ENCODE measurements at places on chromosomes 5 and 9.
A peak's percentile ranks its signal among the peaks of the same experiment; 100 is the strongest.

- no peak for DNase-seq
Observed at GRCh38 chr5:137024044-137024443, 475.1 kb downstream of the SPOCK1 start.

DNA sequence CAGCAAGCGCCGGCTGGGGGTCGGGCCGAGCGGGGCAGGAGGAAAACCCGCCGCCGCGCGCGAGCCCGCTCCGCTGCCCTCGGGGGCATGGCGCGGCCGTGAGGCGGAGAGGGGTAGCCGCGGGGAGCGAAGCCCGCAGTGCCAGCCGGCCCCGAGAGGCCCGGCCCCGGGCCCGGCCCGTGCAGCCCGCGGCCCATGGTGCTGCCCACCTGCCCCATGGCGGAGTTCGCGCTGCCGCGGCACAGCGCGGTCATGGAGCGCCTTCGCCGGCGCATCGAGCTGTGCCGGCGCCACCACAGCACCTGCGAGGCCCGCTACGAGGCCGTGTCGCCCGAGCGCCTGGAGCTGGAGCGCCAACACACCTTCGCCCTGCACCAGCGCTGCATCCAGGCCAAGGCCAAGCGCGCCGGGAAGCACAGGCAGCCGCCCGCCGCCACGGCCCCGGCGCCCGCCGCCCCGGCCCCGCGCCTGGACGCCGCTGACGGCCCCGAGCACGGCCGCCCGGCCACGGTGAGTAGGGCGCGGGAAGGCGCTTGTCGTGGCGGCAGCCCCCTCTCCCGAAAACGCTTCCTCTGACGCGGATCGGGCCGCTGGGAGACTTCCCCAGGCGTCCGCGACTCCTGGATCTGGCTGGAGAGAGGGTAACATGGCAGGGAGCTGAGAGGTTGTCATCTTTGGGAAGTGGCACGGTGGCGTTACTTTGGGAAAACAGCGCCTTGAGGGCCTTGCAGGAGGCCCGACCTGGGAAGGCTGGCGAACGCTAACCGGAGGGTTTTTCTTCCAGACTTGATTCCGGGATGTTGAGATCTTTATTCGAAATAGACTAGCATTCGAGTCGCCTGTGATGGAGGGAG is 523 bp downstream of the MAML1 start:
- DNase-seq: peak; percentile 46

DNA sequence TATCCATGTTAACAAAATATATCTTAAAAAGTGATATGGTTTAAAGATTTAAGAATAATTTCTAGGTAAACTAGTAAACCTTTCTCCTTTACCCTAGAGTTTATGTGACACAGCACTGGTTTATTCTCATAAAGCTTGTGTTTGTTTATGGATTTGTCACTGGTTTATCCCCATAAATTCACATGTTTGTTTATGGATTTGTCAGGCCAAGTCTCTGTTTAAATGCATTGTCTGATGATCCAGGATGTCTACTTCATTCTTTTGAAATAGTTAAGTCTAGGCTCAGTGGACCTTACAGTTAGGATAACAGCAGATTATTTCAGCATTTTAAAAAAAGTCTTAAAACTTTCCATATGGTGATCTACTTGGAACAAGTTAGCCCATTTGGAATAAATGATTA is 334.0 kb downstream of the ARRDC3 start:
- no peak for DNase-seq

DNA sequence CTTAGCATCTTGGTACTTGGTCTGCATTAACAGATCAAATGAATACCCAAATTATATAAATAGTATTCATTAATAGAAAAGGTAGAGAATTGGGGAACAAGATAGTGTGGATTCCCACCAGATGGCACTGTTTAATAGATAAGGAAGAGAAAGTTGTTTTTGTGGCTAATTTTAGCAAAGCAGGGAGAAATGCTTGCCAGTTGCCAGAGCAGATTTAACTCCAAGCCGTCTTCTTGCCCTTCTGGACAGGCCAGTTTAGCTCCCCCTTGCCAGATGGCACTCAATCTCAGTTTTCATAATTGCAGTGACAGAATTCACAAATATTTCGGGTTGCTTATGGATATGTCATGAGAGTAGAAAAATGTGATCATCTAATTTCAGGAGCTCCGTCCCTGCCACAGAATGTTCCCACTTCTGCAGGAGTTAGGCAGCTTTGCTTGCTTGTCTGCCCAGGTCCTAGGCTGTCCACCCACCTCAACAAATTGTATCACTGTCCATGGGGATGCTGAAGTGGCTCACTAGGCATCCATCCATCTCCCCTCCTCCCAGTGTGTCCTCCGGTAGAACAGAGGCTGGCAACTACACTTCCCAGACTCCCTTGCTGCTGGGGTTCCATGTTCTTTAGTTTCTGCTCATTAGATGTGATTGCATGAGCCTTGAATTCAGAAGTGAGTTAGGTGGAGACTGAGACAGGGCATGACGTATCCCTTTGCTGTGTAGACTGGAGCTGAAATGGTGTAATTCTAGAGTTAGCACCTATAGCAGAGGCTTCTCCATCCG is 11.8 kb upstream of the HEXB start:
- DNase-seq: peak; percentile 56

DNA sequence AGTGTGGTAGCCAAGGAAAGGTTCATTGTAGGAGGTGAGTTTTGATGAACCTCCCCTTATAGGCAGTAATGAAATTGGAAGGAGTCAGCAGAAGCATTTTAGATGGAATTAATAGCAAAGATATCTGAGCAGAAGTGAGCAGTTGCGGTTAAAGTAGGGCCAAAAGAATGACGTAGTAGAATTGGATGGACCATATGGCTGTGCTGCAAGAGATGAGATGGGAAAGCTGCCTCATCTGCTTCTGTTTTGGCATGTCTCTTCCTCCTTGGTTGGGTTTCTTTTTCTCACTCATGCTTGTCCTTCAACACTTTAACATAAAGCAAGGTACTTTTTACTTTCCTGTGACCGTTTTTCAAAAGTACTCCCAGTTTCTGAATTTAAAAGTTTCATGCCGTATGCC is 55.8 kb downstream of the AQP7 start:
- no peak for DNase-seq

DNA sequence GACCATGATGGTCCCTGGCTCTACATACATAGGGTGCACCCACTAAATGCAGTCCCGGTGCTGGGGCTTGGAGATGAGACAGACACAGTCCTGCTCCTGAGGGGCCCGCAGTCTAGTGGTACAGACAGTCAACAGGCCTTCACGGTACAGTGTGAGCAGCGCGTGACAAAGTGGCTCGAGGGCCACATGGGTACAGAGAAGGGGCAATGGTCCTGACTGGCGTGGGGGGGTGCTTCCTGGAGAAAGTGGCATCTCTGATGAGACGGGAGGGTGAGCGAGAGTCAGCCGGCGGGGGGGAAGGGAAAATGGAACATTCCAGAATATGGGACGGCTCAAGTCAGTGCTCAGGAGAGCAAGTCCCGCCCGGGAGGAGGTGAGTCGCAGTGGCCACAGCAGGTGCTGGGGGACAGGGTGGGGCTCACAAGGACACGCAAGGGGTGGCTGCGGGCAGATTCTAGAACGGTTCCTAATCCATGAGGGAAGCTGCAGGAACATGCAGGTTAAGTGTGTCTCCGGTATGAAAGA is 38.0 kb downstream of the WHRN start:
- DNase-seq: no peak

DNA sequence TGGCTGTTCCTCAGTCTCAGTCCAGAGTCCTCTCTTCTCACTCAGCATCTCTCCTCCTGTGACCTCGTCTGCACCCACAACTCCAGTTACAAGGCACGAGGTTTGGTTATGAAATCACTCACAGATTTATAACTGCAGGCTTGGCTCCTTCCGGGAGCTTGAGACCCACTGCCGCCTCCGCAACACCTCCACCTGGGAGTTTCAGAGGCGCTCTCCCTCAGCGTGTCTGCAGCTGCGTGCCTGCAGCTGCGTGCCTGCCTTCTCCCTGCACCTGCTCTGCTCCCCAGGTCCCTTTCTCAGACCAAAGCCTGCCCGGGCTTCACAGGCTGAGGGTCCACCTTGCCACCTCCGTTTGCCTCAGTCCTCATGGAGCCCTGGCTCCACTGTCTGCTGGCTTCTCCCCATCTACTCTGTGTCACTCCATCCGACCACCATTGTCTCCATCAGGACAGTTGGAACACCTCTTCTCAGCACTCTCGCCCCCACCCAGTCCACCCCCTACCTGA is 51.5 kb downstream of the HRH2 start:
- DNase-seq: no peak

DNA sequence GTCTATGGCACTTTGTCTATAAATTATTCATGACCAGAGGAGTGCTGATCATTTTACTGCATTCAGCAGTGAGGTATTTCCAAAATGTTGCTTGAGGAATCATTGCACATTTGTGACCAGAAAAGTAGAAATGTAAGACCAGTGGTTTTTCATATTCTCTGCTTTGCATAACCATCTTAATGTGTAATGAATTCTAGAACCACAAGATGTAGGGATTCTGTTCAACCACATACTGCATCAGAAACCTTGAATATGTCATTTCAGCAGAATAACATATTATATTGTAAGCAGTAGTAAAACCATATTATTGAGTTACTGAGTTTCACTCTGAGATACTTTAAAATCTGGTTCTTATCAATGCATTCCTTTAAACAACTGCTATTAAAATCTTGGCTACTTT is 1243.4 kb downstream of the MAT2B start:
- no peak for DNase-seq

GRCh38 chr9:138044485-138045383 is 167.2 kb downstream of the CACNA1B start:
- no peak for DNase-seq

DNA sequence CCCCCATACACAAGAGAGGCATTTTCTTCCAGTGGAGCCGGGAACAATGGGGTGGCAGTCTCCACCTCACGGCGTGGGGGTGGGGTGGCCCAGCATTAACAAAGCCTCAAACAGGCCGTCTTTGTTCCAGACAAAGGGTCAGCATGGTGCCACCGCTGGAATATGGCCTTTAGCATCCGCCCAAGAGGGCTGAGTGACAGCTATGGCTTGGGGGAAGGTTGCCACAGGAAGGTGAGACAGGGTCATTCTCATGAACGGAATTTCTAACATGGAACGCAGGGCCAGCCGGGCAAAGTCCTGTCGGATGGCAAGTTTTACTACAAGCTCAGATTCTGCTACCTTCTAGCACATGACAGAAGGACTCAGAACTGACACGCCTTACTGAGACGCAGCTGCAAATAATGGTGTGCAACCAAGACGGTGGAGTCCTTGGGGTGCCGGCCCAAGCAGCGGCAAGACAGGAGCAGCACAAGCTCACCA is 64.0 kb downstream of the OTULIN start:
- no peak for DNase-seq

DNA sequence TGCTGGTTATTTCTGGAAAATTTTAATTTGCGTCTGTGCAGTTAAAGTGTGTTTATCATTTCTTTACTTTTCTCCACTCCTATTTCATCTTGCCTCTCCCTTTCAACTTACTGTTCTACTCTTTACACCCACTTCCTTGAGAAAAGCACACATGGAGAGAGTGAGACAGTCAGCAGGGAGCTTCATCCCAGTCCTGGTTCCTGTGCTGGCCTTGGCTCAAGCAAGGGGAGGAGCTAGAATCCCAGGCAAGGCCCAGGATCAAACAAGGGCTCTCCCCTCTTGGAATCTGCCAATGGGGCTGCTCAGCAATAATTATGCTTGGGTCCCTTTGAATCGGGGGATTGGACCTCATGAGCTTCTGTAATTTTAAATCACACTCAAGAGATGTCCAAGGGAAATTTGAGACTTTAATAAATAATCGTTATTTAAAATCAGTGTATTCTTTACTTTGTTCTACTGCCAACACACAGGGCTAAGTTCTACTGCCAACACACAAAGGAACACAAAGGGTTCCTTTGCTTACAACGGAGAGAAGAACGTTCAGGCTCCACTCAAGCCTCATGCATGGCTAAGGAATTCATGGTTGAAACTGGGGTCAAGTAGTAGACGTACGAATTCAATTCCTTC is 439.3 kb upstream of the DAB2 start:
- no peak for DNase-seq

DNA sequence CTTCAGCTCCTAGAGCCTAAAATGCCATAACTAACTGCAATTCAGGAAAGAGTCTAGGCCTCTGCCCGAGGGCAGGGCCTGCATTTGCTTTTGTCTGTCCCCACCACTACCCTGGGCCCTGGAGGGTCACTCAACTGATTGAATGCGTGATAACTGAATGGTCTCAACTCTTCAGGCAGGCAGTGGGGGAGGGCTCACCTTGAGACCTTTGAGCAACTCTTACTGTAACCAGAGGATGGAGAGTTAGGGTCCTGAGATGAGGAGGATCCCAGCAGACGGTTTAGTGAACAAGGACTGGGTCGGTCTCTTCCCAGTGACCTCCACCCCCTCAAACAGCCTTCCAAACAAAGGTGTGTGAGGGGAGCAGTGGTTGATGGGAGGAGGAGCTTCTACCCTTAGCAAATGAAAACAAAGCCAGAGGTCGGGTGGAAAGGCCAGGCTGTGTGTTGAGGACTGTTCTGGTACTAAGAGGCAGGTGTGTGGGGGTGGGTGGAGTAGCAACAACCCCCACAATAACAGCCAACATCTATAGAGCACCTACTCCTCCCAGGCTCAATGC is 59.4 kb downstream of the CXXC5 start:
- DNase-seq: no peak

GRCh38 chr9:107455425-107456135 is 34.0 kb downstream of the KLF4 start:
- DNase-seq: no peak

DNA sequence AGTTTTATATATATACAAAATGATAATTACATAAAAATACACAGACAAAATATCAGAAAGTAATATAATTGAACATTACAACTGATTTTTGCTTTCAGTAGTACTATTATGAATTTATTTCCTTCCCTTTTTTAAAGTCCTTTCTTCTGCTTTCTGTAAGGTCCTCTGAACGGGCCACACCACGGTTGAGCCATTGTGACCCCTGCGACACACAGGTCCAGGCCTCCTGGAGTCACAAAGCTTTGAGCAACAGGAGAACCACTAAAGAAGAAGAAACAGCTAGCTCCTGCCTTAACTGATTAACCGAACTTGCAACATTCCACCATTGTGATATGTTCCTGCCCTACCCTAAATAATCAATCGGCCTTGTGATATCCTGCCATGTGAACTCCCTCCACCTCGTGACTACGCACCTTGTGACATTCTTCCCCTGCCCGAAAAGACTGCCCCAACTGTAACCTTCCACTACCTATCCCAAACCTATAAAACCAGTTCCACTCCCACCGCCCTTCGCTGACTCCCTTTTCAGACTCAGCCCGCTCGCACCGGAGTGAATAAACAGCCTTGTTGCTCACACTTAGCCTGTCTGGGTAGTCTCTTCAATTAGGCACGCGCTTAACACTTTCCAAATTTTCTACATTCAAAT is 375.0 kb upstream of the RFX3 start:
- no peak for DNase-seq

DNA sequence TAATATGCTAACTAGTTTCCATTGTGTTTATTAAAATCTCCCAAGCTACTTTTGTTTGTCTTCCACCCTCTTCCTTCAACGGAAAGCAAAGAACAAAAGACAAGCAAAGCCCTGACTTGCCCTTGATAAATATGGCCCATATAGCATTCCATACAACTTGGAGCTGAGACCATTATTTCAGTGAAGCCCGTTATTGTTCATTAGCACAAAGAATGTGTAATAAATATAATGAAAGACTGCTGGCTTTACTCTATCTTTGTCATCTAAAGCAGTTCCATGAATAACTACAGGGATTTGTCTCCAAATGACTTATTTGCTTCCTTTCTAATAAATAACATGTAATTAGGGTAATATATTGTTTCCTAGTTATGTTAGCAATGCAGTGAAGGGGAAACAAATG is 270.7 kb upstream of the TLE4 start:
- no peak for DNase-seq

Data from epithelial cell of esophagus (primary cell).